NK-92 treated with Interleukin-12 subunit alpha and Interleukin-12 subunit beta, amount 100 ng/mL, for 24 hours (cell line): ENCODE measurements at places on chromosomes 7 and 10.

DNA sequence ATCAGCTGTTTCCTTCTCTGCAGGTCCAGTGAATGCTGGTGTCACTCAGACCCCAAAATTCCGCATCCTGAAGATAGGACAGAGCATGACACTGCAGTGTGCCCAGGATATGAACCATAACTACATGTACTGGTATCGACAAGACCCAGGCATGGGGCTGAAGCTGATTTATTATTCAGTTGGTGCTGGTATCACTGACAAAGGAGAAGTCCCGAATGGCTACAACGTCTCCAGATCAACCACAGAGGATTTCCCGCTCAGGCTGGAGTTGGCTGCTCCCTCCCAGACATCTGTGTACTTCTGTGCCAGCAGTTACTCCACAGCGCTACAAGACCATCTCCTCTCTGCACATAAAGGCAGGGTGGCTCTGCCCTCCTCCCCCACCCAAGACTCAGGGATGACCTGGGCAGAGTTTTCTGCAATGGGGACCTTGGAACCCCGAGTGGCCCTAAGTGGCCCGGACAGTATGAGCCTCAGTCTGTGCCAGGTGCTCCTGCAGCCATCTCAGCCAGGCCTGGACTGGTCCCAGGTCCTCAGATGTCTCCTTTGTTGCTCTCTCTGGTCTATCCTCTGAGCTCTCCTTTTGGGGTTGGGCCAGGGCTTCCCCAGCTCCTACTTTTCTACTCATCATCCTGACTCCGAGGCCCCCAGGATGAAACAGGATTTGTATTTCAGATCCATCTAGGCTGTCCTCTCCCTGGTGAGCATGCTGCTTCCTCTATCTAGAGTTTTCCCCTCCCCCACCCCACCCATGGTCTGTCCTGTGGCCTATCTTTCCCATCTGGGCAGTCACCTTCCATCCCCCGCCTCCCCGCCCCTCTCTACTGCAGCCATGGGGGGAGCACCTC, 212.1 kb upstream of the PRSS58 start:
- DNase-seq = no peak

- DNase-seq = no peak
Measured at GRCh38 chr10:51643734-51644133, 55.7 kb downstream of the CSTF2T start.

DNA sequence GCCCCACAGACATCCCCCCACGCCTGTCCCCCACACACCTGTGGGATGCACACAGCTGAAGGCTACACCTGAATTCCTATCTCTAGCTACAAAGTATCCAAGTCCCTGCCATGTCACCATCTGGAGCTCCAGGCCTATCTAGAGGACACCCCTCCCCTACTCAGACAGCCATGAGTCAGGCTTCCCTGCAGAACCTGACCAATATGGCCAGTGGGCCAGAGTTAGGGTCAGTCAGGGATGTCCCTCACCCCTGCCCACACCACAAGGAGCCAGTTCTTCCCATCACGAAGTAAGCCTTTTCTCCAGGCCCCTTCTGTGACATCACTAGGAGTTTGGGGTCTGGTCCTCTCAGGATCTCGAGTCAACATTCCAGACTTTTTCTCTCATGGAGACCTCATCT, 10.6 kb upstream of the SLC18A3 start:
- DNase-seq = no peak

- DNase-seq = no peak
Measured at GRCh38 chr7:157872447-157872846, 535.6 kb downstream of the DNAJB6 start.

DNA sequence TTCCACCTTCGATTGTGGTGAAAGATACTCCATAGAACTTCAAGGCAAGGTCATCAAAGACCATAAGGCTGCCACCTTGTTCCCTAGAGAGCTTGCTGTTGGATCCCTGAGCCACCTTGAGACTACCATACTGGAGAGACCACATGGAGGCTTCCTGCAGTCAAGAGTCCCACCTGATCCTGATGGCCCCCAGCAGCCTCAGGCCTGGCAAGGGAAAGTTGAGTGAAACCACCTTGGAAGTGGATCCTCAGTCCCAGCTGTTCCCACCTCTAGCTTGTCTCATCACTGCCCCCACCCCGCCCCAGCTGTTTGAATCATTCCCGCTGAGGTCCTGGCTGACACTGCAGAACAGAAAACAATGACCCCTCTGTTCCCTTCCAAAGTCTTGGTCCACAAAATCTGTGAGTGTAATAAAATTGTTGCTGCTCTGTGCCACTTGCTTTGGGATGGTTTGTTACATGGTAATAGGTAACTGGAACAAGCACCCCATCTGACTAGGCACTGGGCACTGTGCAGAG, 32.0 kb downstream of the PRLHR start:
- DNase-seq = no peak

- DNase-seq = no peak
Measured at GRCh38 chr10:24882047-24882698, 70.2 kb downstream of the PRTFDC1 start.

GRCh38 chr7:111362506-111363054, 199.7 kb downstream of the IMMP2L start:
- DNase-seq = no peak

DNA sequence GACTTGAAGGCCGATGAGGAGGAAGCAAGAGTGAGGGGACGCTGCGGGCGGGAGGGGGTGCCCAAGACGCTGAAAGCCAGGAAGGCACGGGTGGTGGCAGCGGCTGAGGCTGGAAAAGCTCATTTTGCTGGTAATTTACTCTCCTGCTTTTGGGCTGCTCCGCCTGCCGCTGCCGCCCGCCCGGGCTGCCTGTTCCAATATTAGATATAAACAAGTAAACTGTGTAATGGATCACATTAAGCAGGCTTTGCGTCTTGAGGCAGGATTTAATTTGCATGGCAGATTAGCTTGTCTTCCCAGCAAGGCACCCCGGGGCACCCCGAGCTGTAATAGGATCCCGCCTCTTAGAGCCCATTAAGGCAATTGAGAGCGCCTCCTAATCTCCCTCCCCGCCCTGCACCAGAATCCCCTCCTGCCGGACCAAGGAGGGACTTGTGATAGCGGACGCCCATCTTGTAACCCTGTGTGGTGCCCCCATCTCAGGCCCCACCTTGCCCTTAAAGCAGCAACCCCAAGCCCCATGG, 46.1 kb upstream of the SLF2 start:
- DNase-seq = no peak

- DNase-seq = no peak
Measured at GRCh38 chr7:4681218-4681851, 760 bp upstream of the FOXK1 start.

- DNase-seq = no peak
Measured at GRCh38 chr7:158541346-158542010, 46.1 kb downstream of the PTPRN2 start.

DNA sequence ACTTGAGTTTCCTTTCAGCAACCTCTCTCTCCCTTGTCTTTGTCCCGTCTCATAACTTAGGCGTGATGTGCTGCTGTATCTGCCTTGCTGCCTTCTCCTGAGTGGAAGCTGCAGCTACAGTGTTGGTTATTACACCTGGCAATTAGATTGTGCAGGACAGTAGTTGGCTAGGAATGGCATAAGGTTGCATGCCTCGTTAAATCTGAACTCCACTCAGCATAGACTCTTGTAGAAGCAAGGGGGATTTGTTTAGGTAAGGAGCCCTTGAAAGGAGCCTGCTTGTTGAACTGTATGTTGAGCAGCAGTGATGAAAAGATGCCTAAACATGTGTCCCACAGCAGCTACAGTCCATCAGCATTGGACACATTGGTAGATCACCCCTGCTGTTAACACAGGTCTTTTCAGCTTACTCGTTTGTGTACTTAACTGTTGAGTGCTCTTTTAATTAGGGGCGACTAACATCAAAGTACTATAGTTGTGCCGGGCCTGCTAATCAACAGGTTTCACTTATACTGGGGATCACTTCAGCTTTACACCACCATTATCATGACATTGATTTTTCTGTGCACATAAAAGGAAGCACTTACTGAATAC, 225.0 kb downstream of the AUTS2 start:
- DNase-seq = no peak

DNA sequence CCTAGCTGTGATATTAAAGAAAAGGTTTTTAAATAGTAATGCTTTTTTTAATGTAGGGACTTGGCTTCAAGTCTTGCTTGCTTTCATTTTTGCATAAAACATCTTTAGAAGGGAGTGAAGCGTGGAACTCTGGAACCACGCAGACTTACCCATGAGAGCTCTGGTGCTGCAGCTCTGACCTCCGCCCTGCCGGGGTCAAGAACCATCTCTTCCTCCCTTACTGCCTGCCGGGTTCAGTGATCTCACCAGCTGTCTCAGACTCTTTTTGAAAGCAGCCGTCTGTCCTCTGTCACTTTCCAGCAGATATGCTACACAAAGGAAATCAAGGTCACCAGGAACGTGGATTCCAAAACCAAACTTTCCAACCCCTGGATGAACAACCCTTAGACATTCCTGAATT, 353.8 kb downstream of the GPR37 start:
- DNase-seq = no peak

- DNase-seq = no peak
Measured at GRCh38 chr10:63491588-63492316, 26.0 kb upstream of the JMJD1C start.

DNA sequence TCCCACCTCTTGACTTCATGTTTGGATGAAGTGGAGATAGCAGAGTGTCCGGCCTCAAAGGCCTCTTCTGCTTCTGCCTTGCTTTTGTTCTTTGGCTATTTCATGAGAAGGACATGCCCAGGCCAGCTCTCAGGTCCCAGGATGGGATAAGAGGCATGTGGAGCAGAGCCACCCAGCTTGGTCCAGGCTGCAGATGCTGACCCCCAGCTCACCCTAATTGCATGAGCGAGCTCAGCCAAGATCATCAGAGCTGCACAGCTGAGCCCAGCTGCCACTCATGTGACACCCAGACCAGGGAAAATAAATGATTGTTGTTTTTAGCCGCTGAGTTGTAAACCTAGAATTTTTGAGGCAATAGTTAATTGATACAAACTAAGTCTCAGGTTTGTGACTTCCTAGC, 230.0 kb downstream of the PHF14 start:
- DNase-seq = no peak

DNA sequence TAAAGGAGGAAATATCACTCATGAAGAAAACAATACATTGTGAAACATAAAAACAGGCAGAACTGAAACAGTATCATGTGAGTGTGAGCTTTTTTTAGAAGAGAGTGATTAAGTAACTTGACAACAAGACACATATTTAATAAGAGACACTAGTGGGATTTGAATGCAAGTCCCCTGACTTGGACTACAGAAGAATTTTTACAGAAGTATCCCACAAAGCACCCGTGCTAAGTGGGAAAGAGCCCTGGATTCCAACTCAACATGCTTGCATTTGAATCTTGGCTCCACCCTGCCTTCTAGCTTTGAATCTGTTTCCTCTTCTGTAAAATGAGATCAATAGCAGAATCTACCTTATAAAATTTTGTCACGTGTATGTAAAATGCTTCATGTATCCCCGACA, 166.2 kb downstream of the ZNF365 start:
- no peak for DNase-seq

DNA sequence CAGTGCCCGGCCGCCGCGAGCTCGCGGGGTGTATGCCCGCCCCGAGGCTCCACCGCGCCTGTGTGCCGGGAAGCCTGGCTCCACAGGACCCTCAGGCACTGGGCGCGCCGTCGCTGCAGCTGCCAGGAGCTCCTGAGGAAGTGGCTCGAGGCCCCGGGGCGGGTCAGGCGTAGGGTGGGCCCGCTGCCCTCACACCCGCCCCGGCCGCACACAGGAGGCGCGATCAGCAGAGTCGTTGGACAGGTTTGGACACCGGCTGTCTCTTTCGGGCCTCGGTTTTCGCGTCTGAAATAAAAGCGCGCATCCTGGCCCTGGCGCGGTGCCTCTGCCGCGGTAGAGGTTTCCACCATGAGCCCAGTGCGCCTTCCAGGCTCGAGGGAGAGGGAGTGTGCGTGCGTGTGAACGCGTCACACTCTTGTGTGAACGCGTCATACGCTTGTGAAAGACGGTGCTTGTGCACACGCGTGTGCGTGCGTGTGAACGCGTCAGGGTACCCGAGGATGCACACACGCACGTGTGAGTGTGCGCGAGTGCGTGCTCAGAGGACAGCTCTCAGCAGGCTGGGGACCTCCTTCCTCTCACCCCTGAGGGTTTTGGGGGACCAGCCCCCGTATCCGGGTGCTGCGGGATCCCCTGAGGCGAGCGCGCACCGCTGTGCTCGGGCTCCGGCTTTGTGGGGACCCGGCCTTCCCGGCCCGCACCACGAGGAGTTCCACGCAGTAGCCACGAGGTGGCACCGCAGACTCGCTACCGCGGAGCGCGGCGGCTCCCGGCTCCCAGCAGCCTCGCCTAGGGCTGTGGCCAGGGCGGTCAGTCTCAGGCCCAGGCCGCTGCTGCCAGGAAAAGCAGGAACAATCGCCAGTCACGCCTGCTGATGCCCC, 83.8 kb downstream of the BMS1 start:
- no peak for DNase-seq
